ENCODE measurements at places on chromosomes 6 and 20.

DNA sequence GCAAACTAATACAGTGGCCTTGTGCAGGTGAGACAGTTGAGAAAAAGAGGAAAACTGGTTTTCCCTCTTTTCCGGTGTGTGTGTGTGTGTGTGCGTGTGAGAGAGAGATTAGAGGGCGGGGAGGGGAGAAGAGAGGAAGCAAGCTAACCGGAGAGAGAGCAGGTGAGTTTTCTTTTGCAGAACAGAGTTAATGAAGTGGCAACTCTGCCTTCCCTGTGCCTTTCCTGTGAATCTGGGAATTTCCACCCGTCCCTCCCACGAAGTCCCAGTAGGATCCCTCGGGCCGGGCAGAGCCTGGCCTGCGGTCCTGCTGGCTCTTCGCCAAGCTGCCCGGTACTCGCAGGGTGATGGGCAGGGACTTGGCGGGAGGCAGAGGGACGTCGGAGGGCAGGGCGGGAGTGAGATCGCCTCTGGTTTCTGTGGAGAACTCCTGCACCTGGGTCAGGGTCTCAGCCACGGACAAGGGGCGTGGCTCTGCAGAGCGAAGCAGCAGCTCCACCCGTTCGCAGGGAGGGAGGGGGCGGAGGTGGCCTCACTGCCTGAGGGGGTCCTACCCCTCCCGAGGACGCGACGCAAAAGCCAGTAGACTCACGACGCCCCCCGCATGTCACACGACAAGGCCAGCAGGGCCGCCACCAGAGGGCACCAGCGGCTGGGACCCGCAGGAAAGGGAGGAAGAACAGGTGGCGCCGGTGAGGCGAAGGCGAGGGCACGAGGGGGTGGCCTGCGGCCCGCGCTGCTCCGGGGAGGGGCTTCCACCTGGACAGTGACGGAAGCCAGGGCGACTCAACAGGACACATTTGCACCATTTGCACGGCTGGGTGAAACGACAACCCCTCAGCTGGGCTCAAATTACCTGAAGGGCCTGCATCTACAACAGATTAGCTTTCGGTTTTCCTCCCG lies 51.2 kb upstream of the RNF182 start:
- peak; percentile 4 for DNase-seq

- DNase-seq = no peak
These were observed 95.5 kb downstream of the PRND start for GRCh38 chr20:4817230-4817671.

GRCh38 chr20:1450926-1451491 lies 15.6 kb downstream of the NSFL1C start:
- DNase-seq = no peak

DNA sequence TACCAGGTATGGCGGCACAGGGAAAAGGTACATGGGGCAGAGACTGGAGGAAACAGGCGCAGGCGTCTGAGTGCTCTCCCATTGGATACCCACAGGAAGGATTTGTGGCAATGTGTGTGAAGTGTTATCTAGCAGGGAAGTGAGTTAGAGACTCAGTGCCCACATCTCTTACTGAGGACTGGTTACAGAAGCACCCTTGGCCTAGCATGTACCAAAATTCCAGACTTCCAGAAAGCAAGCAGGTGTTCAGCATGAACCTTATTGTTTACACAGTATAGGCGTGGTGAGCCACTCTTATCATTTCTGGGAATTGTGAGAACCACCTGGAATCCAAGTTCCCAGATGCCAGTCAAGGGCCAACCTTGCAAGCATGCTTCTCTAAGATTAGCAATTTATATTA lies 14.2 kb downstream of the MANBAL start:
- DNase-seq = no peak

- DNase-seq = no peak
These were observed 42.2 kb downstream of the GFOD1 start for GRCh38 chr6:13445005-13445743.

GRCh38 chr20:59405226-59406200 lies 105.1 kb downstream of the EDN3 start:
- DNase-seq = no peak

DNA sequence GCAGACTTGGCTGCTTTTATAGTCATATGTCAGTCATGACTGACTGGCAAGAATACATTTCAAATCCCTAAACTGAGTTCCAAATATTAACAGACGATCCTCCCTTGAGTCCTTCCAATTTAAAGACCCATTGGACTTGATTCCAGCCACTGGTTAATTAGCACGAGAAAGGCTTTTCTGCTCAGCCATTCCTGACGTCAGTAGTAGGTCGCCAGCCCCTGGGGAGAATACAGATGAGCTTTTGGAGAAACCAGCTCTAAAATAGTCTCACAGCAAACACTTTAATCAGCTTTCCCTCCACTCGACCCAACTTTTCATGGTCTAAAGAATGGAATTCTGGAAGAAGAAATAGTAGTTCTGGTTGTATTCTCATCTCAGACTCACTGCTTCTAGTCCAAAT lies 91.6 kb downstream of the SLC22A3 start:
- DNase-seq = peak; percentile 59

DNA sequence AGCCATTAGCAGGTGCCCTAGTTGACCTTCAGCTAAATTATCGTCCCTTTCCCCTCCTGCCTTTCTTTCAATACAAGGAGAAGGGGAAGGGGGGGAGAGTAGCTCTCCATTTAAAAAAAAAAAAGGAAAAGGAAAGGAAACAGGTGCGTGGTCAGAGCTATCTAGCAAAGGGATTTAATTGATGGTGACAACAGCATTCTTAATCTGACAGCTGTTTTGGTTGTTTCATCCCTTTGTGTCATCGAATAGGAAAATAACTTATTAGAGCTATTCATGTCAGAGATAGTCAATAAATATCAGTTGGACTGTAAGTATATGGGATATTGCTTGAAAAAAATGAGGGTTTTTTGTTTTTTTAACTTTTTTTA lies 195.2 kb upstream of the SASH1 start:
- DNase-seq = no peak

DNA sequence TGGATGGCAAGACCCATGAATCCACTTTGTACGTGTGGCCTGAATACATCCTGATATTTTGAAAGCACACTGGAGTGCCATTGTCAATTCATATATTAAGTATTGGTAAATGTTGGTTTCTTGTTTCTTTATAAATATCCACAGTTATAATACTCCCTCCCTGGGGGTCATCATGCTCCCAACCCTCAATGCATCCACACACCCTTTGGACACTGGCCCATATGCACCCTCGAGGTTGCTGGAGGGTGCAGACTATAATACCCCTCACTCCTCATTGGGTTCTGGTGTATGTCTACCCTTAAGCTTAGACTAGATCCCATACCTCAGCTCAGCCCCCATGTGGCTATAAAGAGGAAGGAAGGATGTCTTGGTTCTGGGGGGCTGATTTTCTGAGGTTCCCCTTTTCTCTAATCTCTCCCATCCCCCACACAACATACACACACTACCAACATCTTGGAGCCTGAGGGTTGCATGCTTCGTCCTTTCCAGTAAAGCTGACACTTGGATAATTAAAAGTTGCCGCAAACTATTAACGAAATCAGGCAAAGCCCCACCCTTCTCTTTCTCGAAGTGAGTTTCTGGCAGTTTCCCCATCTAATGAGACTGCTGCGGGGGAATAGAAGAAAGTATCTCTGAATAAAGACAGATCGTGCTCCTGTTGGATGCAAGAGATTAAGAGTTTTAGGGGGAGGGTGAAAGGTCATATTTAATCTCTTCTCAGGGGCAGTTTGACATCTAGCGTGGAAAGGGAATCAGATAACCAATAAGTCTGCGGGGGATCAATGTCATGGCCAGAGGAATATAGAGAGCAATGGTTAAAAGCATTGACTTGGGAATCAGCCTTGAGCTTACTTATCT lies 7.4 kb downstream of the PIM1 start:
- no peak for DNase-seq

DNA sequence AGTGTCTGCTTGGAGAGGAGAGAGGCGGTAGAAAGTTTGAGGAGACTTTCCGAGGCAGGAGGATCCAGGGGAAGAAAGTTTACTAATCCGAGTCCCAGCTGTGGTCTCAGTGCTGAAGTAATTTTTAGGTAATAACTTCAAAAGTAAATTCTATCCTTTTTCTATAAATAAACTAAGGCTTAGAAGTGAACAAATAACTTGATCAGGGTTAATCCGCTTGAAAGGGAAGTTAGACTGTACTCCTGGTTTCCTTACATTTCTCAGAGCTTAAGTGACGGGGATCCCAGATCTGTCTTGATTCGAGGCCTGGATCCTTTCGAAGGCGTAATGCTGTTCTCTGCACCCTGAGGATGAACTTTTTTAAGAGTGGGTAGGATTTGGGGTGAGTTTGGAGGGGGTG lies 2.6 kb downstream of the STK35 start:
- DNase-seq = no peak

- DNase-seq = no peak
These were observed 137.0 kb downstream of the FOXA2 start for GRCh38 chr20:22447447-22447778.

DNA sequence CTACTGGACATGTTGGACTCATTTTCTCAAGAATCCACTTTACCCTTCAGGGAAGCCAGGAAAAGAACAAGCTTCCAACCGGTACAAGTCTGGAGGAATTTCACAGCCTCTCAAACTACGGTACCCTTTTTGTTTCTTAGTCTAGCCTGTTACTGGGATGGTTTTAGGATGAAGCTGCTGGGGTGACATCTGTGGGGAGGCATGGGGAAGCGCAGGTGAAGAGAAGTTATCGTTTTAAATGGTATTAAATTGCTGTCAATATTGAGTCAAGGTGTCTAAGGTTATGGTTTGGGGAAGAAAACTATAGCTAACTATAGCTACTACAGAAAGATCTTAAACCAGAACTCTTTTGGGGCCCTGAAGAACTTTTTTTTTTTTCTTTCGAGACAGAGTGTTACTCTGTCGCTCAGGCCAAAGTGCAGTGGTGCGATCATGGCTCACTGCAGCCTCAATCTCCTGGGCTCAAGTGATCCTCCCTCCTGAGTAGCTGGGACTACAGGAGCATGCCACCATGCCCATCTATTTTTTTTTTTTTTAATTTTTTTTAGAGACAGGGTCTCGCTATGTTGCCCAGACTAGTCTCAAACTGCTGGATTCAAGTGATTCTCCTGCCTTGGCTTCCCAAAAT lies 128.7 kb downstream of the RIN2 start:
- peak; percentile 25 for DNase-seq

DNA sequence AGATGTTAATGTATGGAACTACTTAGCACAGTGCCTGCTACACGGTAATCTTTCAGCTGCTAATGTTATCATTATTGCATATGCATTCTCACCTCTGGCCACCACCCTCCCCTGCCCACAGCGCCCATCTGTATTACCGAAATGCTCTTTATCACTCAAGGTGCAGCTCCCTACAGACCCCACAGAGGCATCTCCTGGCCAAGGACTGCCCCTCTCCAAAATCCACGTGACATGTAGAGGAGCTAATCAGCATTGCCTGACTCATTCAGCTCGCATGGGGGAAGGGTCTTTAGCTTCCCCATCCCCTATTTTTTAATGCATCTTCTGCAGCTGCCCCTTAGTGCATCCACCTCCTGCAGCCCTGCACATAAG lies 41.8 kb downstream of the SLC22A23 start:
- no peak for DNase-seq

DNA sequence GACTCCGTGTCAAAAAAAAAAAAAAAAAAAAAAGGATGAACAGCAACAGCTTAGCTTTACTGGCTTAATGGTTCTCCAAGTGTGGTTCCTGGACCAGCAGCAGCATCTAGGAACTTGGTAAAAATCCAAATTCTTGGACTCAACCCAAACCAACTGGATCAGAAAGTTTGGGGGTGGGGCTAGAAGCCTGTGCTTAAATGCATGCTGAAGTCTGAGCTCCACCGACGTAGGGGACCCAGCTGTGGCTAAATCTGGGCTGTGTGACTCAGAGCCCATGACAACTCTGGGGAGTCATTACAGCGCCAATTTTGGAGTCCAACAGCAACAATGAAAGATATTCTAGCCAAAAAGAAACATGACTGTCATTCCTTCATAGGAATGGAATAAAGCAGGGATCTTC lies 13.6 kb upstream of the CHD6 start:
- DNase-seq = no peak

DNA sequence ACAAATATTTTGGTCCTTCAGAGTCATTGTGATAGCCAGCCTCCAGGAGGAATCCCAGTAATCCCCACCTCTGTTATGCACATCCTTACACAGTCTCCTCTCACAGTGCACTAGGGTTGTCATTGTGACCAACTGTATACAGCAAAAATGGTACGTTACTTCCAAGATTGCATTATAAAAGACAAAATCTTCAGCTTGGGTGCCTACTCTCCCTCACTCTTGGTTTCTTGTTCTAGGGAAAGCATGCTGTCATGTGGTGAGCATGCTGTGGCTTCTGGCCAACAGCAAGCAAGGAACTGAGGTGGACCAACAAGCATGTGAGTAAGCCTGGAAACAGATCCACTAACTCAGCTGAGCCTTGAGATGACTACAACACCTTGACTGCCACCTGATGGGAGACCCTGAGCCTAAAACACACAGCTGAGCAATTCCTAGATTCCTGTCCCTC lies 130.1 kb upstream of the DST start:
- DNase-seq = no peak

GRCh38 chr6:144957236-144957937 lies 672.3 kb downstream of the UTRN start:
- DNase-seq = no peak

- no peak for DNase-seq
These were observed 32.1 kb upstream of the TGM2 start for GRCh38 chr20:38197217-38197616.

- DNase-seq = no peak
These were observed 8.3 kb downstream of the MDGA1 start for GRCh38 chr6:37689381-37689780.

- DNase-seq = no peak
These were observed 59.5 kb downstream of the FYN start for GRCh38 chr6:111813677-111814310.

DNA sequence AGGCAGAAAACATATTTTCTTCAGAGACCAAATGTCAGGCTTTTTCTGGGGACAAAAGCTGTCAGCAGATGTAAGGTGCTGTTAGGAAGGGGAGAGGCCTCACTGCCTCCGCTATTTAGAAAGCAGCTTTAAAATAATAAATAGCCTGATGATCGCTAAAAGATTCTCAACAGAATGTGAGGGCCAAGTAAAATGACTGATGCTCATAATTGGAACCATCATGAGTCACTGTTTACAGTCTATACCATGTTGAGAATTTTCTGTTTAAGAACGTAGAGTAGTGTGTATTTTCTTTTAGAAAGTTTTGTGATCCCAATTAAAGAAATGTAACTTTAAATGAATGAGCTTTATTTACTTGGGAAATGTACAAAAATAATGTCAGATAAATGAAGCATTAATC lies 220.0 kb downstream of the CLIC5 start:
- DNase-seq = no peak

- no peak for DNase-seq
These were observed 164.8 kb downstream of the BACH2 start for GRCh38 chr6:90131614-90132423.

DNA sequence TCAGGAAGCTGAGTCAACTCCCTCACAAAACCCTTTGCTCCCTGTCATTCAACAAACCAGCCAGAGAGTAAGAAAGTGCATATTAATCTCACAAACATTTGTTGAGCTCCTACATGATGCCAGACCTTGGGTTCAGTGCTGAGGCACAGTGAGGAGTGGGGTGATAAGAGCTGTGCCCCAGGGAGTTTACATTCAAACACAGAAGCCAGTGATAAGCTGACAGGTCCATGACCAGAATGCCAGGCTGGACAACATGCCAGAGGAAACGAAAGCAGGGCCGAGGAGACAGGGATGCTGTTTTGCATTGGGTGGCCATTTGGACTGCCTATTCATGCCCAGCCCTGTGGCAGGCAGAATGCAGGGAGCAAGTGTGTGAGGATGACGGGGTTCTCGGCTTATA lies 76.7 kb downstream of the LRFN2 start:
- DNase-seq = no peak
